ENCODE measurements at places on chromosomes 11 and 22.

DNA sequence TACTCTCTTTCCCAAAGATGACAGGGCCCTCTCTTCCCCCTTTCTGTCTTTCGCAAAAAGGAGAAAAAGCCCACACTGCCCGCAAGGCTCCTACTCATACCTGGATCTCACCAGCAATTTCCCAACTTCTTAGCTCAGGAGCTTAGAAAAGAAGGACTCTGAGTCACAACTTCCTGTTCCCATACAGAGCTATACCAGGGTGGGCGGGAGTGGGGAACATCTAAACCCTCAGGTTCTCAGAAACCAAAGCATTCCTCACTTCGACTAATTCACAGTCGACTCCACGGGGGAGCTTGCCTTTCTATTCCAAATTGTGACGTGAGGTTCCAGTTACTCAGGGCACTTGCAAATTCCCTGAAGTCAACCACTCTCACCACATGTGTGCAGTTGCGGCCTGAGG, 61.9 kb downstream of the MTNR1B start:
- peak; percentile 44 for DNase-seq

DNA sequence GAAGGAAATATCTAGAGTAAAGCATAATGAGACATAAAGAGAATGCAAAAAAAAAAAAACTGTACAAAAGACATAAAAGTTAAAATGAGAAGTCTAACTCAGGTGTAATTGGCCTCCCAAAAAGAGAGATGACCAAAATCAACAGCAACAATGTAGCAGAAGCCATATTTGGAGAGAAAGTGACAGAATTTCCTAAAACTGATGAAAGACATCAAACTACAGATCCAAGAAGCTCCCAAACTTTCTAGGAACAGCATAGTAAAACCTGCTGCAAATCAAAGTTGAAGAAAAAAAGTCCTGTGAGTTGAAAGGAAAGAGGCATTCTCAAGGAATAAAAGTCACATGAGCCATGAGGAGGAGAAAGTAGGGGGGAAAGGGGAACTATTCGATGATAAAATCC, 231.3 kb downstream of the METTL15 start:
- no peak for DNase-seq

DNA sequence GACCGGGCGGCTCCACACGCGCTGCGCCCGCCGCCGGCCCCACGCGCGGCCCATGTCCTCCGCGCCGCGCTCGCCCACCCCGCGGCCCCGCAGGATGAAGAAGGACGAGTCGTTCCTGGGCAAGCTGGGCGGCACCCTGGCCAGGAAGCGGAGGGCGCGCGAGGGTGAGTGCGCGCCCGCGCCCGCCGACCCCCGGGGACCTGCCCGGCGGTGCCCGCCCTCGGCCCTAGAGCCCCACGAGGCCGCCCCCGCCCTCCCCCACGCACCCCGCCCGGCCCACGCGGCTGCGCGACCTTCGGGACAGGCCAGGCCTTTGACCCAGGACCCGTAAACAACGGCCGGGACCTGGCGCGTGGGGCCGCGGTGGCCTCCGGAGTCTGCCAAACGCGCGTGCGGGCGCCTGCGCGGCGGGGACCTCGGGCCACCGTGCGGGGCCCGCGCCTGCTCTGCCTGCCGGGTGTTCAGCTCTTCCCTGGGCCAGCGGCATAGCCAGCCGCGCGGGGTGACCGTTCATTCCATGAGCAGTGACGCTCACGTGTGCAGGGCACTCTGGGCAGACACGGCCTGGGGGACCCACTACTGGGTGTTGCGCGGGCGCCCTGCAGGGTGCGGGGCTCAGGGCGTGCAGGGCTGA, at the start of gene PARVB:
TSS of gene PARVB (plus strand) at position 15 of the 634 bp plus-strand sequence. CDS start at position 53, 38 bp downstream.
- DNase-seq = no peak

GRCh38 chr11:92867913-92868619, 101.4 kb upstream of the MTNR1B start:
- DNase-seq = no peak

- no peak for DNase-seq
These were observed 3.5 kb downstream of the PPP1CA start for GRCh38 chr11:67397986-67398660.

GRCh38 chr22:28441720-28442263, 237.8 kb downstream of the TTC28 start:
- no peak for DNase-seq

GRCh38 chr11:102809971-102810370, 12.0 kb upstream of the MMP1 start:
- DNase-seq = no peak

GRCh38 chr11:105719073-105719822, 109.4 kb downstream of the GRIA4 start:
- DNase-seq = no peak

DNA sequence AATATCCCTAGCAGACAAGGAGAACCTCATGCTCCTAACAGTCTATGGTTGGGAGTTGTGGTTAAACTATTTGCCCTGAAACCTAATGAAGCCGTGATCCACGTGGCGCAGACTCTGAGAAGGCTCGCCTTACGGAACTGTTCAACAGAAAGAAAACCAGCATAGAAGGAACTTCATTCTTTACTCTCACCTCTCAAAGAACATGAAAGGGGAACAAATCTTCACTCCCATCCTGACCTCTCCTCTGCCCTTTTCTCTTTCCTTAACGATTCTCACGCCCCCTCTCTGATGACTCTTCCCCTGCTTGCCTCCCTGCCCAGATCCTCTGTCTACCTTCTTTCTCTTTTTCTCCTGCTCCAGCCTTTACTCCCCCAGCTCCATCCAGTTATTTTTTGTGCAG, 54.2 kb downstream of the IRAG1 start:
- DNase-seq = no peak

DNA sequence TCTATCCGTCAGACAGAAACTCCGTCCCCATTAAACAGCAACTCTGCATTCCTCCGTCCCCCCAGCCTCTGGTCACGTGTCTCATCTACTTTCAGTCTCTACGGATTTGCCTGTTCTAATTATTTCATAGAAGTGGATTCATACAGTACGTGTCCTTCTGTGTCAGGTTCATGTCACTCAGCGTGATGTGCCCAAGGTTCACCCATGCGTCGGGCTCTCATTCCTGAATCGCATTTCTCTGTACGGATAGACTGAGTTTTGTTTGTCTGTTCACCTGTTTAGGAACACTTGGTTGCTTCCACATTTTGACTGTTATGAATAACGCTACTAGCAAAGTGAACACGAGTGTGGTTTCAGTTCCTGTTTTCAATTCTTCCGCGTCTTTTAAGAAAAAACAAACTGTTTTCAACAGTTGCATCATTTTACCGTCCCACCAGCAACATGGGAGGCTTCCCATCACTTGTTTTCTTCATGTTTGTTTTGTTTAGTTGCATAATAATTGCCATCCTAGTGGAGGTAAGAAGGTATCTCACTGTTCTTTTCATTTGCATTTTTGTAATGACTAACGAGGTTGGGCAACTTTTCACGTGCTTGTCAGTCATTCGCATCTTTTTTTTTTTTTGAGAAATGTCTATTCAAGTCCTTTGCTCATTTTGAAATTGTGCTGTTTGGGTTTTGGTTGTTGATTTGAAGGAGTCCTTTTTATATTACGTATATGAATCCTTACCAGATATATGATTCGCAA, 8.9 kb upstream of the NLRP6 start:
- DNase-seq = no peak

GRCh38 chr11:69337211-69337721, 43.3 kb downstream of the MYEOV start:
- no peak for DNase-seq

GRCh38 chr11:86596861-86597586, 75.4 kb downstream of the ME3 start:
- DNase-seq = no peak

- DNase-seq = no peak
These were observed 1.5 kb downstream of the TRIM6 start for GRCh38 chr11:5597953-5598352.

DNA sequence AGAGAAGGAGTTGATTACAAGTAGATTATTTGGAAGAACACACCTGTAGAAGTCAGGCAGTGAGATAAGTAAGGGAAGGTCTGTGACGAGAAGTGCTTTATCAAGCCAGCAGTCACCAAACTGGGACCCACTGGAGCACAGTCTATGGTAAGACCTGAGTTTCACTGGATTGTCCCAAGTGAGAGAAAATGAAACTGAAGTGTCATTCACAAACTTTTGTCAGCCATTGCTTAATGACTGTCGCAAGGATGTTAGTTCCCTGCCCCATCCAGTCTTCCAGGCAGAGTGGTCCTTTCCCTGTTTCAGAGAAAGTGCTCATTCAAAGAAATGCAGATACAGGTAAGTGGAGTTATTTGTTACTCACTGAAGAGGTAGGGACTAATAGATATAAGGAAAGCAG, 728.0 kb upstream of the TENM4 start:
- DNase-seq = no peak

- DNase-seq = peak; percentile 82
These were observed 15.8 kb downstream of the CYB5R2 start for GRCh38 chr11:7657306-7658025.

DNA sequence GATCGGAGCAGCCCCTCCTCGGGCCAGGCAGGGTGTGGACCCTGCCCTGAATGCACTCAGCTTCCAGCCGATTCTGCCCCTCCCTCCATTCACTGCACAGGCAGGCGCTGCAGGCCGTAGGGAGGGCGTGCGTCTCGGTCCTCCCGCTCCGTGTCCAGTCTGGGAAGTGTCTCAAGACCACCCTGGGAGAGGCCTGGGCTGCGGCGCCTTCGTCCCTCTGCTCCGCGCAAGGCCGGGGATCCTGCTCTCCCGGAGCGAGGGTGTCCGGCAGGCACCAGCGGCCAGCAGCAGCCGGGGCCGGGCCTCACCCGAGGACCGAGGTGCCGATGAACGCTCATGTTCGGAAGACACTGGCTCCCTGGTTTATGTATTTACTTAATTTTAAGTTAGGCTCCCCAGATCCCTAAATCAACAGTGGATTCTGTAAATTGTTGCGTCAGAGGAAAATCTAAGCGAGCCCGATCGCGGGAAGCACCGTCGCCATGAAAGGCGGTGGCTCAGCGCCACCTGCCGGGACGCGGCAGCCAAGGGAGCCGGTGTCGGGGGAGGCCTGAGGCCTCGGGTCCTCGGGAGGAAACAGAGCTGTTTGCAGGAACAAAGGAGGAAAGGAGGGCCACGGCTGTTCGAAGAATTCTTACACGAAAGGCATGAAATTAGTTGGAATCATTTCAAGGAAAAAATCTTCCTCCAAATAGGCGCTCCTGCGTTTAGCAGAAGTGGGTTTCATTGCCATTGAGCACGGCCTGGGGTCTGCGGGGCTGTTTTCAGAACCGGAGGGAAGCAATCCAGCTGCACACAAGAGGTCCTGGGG, 195.3 kb downstream of the BRD1 start:
- DNase-seq = peak; percentile 76

- DNase-seq = no peak
These were observed 152.3 kb upstream of the CCDC90B start for GRCh38 chr11:83438438-83438837.

DNA sequence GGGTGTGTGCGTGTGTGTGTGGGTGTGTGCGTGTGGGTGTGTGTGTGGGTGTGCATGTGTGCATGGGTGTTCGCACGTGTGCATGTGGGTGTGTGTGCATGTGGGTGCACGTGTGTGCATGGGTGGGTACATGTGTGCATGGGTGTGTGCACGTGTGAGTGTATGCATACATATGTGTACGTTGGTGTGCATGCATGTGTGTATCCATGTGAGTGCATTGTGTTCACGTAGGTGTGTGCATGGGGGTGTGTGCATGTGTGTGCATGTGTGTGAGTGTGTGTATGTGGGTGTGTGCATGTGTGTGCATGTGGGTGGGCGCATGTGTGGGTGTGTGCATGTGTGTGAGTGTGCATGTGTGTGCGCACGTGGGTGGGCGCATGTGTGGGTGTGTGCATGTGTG, 19.9 kb upstream of the APOBEC3A start:
- no peak for DNase-seq

DNA sequence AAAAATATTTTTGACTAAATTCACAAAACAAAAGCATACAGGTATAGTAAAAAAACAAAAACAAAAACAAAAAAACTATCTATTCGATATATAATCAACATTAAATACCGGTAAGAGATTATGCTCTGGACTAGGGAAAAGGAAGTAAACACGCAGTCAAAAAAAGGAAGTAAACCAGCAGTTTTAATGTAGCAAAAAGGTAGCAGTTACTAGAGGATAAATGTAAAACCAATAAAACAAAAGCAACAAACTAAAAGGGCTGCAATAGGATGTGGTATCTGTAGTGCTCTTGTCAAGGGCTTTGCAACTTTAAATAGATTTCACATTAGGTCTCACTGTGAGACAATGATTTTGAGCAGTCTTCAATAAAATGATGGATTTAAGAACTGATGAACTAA, 2.4 kb downstream of the TRIM22 start:
- no peak for DNase-seq

DNA sequence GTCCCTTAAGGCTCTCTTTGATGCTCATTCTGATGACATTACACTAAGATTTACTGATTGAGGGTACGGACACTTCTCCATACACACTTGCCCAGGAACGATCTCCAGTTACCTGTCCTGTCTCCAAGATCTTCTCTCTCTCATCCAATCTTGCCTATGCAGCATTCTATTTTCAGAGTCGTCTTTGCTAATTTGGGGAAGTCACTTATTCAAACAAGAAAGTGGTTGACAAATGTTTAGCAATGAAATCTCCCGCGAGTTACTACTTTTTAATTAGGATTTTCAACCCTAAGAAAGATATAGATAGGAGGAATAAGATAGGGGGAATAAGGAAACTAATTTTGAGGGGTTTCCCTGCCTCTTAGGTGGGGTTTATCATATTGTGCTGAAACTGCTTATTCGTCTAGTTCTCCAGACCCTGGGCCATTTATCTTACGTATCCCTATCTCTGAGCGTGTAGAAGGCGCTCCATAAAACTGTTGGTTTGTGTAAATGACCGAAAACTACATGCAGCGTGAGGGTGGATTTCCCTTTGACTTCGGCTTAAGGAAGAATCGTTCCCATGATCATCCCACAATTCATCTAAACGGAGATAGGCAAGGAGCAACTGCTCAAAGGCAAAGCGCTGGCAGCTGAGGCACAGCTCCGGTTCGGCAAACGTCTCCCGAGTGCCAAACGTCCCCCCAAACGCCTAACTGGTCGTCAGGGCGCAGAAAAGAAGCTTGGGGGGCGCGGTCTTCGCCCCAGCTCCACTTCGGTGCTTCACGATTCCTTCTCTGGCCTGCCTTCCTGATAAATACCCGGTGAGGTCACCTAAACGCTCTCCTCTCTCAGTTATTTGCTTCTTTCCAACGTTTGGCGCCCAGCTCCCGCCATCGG, 804 bp downstream of the APIP start:
- DNase-seq = no peak

DNA sequence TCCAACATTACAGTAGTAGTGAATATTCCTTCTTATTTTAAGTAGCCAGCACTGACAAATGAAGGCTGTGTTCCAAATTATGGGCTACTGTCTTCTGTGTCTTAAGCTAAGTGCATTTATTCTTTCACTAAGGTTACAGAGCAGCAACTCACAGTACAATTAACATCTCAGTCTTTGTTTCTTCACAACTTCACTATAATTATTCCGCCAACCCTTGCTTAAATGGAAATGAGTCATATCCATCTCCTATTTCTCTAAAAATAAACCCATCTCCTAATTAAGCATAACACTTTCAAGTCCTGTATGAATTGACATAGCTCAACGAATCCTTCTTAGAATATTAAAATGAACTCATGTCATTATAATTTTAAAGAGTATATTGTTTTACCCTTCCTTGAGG, 6.7 kb downstream of the ETS1 start:
- DNase-seq = no peak

- no peak for DNase-seq
These were observed 31.9 kb upstream of the TP53I11 start for GRCh38 chr11:44982496-44983062.

- no peak for DNase-seq
These were observed 561.1 kb downstream of the MN1 start for GRCh38 chr22:27240298-27241075.

GRCh38 chr11:132943706-132944568, 588.4 kb downstream of the OPCML start:
- DNase-seq = no peak

Data from head of caudate nucleus (tissue), 42 donors.